ENCODE measurements at places on chromosomes 4 and X.

DNA sequence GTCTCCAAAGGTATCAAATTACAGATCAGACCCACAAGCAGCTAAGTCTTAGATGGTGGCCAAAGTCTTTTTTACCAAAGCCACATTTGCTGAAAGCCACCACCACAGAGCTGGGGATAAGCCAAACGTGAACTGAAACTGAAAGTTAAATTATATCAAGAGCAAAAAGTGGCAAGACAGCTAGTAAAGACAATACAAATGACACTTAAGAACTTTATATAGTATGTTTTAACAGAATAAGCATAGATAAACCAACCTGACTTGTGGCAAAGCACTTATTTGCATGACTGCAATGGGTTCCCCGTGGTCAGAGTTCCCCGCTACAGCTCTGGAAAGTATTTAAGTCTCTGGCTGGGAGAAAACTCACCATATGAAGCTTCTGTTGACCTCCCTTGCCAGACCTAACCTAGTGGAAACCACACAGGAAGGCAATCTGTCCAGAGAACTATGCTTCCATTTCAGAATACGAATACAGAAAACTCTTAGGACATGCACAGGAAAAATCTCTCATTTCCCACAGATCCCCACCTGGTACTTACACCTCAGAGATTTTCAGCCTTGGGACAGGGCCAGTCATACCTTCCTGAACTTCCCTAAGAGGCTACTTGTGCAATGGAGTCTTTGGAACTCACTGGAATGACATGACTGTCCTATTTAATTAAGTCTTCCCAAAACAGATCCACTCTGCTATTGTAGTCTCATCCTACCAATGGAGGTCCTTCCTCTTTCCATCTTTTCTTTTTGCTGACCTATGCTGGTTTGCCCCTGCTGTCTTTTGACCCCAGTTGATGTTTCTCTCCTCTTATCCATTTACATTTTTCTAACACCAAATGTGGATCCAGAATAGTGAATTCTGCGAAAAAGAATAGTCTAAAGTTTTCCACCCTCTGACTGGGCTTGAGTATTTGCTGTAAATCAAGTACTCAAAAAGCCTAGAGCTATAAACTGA is 225.1 kb downstream of the NR3C2 start:
- DNase-seq: no peak

GRCh38 chr4:34037280-34037679 is 2207.0 kb downstream of the ARAP2 start:
- DNase-seq: no peak

GRCh38 chr4:94244087-94244828 is 36.6 kb downstream of the SMARCAD1 start:
- DNase-seq: no peak

DNA sequence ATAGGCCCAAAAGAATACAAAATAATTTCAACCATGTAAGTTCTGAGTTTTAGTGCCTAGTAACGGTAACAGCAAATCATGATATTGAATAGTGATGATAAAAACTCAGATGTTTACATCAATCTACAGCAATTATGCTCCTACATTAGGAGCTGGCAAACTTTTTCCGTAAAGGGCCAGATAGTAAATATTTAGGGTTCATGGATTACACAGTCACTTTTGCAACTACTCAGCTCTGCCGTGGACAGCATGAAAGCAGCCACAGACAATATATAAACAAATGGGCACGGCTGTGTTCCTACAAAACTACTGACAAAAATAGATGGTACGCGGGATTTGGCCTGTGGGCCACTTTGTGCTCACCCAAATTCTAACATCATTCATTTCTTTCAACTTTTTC is 167.8 kb upstream of the NAP1L5 start:
- no peak for DNase-seq

GRCh38 chr4:58981828-58982227 is 1871.6 kb upstream of the IGFBP7 start:
- no peak for DNase-seq

DNA sequence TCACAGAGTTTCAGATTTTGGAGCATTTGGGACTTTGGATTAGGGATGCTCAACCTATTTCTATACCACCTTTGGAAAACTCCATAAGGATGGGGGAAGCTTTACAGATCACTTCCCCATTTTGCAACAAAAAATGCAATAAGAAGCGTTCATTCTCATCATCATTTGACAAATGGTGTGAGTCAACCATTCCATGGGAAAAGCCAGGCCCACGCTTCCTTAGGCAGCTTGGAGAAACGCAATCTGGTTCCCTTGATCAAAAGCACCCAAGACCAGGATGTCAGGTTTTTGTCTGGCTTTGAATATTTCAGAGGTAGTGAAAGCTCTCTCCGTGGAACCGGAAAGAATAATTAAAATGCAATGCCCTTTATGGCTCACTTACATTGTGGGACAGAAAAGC is 79.3 kb upstream of the C4orf50 start:
- DNase-seq: no peak

- DNase-seq: no peak
These were observed 16.4 kb downstream of the FGF2 start for GRCh38 chr4:122842984-122843531.

DNA sequence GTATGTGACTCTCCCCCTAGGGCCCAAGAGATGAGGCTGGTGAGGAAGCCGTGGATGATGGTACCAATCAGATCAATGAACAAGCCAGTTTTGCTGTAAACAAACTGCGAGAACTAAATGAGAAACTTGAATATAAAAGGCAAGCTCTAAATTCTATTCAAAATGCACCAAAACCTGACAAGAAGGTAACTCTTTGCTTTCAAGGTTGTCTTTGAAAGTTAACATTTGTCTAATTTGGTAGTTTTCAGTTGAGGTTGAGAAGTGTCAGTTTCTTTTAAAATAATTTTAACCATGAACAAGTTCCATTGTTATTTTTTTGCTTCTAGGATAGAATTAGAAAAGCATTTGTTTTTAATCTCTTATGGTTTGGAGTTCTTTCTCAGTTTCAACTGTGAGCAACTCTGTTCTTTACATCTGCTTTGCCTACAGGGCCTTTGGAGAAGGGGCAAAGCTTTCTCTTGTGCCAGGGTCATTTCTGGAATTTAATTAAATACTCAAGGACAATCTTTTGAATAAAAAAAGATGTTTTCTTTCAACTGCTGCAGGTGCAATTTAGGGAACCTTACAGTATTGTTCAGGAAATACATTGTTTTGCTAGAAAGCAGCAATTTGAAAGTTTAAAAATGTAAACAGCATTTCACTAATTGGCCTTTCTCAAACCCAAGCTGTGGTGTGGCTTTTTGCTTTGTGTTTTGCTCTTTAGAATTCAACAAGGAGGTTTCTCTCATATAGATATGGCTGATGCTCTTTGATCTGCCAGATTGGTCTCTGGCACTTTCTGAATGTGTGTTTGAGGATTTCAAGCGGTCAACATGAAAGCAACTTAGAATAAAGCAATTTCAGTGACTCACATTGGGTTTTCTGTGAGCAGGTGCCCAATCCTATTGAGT is 62.9 kb downstream of the LRP2BP start:
- no peak for DNase-seq

DNA sequence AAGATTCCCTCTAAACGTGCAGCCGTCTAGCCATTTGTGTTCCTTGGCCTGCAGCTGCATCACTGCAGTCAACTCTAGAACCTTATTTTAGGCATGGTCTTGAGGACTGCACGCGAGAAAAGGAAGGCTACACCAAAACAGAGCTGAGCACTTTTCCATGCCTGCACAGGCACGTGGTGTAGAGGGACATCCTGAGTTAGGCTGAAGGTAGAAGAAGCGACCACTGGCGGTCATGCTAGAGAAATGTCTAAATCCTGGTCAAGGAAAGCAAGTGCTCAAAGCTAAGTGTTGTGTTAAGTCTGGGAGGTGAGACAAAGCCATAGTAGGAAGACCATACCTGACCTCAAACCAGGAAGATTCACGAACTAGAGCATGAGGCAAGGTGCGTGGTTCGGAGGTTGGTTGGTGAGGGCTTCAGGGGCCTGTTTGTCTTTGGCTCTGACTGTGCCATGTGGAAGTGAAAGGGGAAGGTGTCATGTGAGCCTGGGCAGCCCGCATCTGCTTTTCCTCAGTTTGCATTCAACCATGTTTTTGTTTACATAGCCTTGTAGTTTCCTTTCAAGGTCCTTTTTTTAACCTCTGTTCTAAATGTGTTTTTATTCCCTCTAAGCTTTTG is 203.8 kb downstream of the AASDH start:
- no peak for DNase-seq

DNA sequence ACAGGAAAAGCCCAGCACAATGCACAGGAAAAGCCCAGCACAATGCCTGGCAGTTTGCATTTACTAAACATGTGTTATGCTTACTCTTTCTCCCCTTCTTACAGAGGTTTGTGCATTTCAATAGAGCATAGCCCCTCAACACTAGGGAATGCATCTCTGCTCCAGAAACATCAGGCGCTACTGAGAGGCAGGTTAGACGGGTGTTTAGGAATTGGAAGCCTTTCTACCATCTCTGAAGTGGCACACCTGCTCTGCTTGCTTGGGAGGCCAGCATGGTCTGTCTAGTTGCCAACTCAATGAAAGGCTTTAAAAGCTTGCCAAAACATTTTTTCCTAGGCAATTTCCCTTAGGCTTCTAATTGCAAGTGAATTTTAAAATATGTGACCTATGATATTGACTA is 55.7 kb downstream of the GRID2 start:
- no peak for DNase-seq

GRCh38 chr4:76738086-76738931 is 159.6 kb downstream of the SOWAHB start:
- DNase-seq: no peak

- DNase-seq: no peak
These were observed 91.1 kb upstream of the MAOA start for GRCh38 chrX:43564953-43565352.

DNA sequence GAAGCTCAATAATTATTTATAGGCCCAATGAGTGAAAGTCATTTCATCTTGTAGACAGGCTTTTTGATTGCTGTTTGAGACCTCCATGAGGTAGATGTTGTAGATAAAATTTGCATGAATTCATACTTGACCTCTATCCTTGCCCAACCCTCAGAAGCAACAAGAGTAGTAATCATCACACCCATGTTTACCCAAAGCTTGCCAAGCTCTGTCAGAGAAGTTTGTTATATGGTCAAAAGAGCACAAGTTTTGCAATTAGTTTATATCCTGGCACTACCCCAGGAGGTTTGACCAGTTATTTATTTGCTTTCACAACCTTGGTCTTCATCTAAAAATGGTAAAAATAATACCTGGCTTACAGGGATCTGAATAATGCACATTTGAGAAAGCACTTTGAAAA is 20.7 kb downstream of the ADH7 start:
- DNase-seq: no peak

- DNase-seq: no peak
These were observed 1833.0 kb upstream of the PCDH10 start for GRCh38 chr4:131316086-131316485.

GRCh38 chrX:136268051-136269048 is 17.1 kb upstream of the MAP7D3 start:
- DNase-seq: no peak

DNA sequence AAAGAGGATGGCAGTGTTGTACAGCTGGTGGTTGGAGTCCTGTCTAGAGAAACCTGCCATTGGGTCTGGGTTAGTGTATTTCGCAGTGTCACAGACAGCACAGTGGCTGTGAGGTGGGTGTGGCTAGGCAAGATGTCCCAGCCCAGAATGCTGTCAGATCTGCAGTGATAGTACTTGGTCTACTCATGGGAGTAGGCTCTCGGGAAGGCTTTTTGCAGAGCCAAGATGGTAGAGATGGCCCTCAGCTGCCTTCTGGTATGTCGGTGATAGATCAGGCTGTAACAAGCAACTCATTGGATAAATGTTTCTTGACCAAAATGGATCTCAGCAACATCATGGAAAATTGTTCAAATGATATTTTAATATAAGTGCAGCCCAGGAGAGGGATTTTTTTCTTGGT is 84.3 kb upstream of the WDR1 start:
- no peak for DNase-seq

DNA sequence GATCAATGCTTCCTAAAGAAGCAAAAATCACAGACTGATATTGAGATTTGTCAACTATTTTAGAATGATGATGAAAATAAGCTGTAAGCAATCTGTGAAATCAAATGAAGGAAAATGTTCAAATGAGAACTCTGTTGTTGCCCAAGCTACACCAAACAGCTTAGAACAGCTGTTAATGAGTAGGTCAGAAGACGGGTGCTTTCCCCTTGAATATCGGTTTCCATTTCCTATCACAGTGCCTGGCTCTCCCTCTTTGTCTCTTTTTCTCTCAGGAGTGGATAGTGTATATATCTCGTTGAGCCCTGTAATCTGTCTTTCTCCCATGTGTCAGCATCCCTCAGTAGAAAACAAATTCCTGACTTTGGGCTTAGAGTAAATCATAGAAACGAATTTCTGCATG is 1592.9 kb upstream of the TENM3 start:
- no peak for DNase-seq
